ENCODE measurements at places on chromosomes 4 and X. TPM values are rescaled to one million over a fixed set of nuclear protein-coding genes. Genes with fewer than 3 reads are reported as not detected.

GRCh38 chr4:168212656-168213055 lies 105.9 kb downstream of the DDX60 start:
- H3K4me1 ChIP-seq: no peaks in the 10 kb centered on the region
- no peak for DNase-seq
- peaks cover 5% of the 10 kb centered on the region for H3K36me3 ChIP-seq
- H3K27ac ChIP-seq: no peak overlapping the region

GRCh38 chr4:101304916-101305315 lies 42.4 kb downstream of the PPP3CA start:
- peaks cover 13% of the 10 kb centered on the region for H3K4me1 ChIP-seq
- H3K27ac ChIP-seq: no peak overlapping the region
- no peaks in the 10 kb centered on the region for H3K27me3 ChIP-seq

RADX gene
- 6.7 TPM for total RNA-seq

XPNPEP2 gene
- 0.29 TPM for total RNA-seq

DNA sequence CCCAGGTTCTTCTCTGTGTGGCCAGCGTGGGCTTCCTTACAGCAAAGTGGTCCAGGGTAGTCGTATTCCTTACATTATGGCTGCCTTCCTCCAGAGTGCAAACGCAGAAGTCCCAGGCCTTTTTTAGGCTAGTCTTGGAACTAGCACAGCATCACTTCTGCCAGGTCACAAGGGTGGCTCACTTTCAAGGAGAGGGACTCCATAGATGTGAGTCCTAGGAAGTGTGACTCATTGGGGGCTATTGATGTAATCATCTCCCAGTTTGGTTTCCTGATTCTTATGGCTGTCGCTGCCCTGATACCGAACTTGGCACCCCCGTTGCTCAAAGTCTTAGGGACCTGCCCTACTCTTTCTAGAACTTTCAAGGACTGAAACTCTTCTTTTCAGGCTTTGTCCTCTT lies 140.0 kb downstream of the DCK start:
- no peaks in the 10 kb centered on the region for H3K27me3 ChIP-seq
- H3K4me3 ChIP-seq: no peak overlapping the region
